Stimulated activated CD4-positive, alpha-beta T cell treated with anti-CD3 and anti-CD28 coated beads, Interleukin-15, amount 100 ng/mL, for 48 hours (primary cell): ENCODE measurements at places on chromosomes 6 and 20.

DNA sequence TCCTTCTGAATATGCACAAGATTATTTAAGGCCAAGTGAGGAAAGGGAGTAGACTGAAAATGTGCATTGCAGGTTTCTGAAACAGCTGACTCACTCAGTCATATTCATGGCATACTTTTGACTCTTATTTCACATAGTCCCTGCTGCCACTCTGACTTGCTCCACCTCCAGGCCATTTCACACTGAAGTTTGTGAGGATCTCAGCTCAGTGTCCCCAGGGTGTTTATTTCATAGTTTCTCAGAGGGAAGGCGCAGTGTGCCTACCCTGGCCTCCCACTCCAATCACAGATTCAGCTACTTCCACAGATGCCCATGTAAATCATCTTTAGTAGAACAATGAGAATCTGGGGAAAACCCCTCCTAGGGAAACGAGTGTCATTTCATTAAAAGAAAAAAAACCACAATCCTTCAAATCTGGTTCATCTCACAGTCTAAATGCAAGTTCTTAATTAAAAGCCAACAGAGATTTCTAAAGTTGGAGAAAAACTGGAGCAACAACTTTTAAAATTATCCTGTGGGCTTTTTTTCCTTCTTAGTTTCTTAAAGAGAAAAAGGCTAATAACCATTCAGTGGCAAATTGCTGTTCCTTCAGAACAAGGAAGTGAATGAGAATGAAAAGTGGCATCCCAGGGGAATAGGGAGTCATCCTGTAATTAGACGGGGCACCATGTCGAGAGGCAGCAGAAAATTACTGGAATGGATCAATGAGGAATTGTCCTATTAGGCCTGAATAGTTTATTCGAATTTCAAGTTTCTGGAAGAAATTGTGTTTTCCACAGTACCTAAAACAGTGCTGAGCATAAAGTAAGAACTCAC, 133.6 kb downstream of the TFAP2B start:
- DNase-seq = no peak

- DNase-seq = no peak
Measured at GRCh38 chr6:16397623-16398022, 159.2 kb downstream of the GMPR start.

GRCh38 chr20:49185071-49185761, 2.9 kb downstream of the STAU1 start:
- no peak for DNase-seq

DNA sequence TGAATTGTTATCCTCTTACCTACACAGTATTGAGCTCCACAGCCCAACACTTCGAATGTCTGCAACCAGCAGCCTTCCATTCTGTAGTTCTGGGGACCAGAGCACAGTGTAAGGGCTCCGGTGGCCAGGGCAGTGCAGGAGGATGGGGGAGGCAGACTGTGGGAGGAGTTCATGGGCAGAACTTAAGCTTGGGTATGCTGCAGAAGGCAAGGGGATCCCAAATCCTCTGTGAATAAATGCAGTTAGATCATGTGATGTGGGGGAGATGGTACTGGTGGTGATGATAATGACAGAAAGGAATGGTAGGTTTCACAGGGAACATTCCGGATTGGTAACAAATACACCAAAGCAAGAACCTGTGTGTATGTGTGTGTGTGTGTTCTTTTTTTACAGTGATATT, 26.5 kb upstream of the CNKSR3 start:
- no peak for DNase-seq

DNA sequence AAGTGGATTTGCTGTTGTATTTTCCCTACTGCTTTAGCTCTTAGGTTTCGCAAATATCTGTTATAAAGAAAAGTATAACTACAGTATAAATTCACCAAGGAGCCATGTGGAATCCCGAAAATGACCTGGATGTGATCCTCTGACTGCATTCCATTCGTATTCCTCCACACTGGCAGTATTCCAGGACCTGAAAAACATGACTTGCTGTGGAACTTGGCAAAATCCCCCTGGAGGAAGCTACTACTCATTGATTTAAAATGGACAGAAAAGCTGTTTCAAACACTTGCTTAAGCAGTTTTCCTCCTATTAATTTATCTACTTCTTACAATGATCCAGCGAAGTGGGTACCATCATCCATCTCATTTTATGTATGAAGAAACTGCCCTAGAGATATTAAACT, 13.3 kb upstream of the ENPP5 start:
- DNase-seq = no peak

- DNase-seq = peak; percentile 21
Measured at GRCh38 chr6:39153766-39154397, 38.9 kb upstream of the SAYSD1 start.

- no peak for DNase-seq
Measured at GRCh38 chr6:45699663-45700062, 316.0 kb downstream of the CLIC5 start.

DNA sequence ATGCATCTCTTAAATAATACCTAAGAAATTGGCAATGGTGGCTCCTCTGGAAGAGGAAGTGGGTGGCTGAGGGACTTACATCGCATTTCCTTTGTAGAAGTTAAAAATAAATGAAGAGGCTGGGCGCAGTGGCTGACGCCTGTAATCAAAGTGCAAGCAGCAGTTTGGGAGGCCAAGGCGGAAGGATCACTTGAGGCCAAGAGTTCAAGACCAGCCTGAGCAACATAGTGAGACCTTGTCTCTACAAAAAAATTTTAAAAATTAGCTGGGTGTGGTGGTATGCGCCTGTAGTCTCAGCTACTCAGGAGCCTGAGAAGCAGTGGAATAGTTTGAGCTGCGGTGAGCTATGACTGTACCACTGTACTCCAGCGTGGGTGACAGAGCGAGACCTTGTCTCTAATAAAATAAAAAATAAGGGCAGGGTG, 12.2 kb upstream of the NCOA3 start:
- DNase-seq = no peak

- no peak for DNase-seq
Measured at GRCh38 chr6:161139766-161140553, 133.9 kb downstream of the AGPAT4 start.

DNA sequence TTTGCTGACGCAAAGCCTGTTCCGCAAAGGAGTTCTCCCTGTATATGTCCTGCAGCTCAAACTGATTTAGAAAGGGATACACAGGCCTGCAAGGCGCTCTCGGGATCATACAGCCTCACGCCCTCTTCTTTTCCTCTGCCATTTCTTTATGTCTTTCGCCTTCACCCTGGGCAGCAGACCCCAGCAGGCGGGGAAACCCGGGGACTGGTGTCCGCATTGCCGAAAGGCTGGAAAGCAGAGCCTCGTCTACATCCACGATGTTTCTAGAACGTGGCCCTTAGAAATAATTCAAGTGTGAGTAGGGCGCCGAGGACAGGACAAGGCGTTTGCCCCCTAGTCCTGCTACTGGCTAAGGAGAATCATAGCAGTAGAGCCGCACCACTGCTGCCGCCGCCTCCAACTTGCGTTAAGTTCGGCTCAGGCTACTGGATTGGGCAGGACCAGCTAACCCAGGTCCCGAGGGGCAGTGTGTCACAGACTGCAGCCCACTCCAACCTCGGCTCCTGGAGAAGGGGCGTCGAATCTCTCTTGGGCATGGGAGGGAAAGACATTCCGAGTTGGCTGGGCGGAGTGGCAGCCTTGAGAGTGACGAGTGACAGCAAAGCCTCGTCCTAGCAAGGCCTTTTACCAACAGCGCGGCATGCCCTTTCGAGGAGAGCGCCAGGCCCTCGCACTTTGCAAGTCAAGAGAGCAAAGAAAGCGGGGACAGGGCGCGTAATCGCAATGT, 2.6 kb upstream of the TBX18 start:
- DNase-seq = no peak

DNA sequence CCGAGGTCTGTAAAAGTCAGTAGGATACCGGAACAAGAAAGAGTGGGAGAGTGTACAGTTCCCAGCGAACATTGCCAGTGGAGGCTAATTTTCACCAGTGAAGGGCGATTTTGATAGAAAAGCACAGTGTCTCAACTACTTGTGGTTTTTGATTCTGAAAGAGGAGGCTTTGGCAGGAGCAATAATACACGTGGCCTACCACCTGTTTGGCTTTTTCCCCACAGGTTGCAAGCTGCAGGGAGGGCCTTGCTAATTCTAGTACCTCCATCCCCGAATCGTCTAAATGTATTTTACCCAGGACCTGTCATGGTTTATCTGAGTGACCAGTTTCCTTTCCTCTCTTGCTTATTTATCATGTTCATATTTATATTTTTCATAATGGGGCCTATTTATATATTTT, 3.3 kb upstream of the EFCAB8 start:
- DNase-seq = no peak

GRCh38 chr6:1792989-1793388, 183.3 kb downstream of the FOXC1 start:
- no peak for DNase-seq

DNA sequence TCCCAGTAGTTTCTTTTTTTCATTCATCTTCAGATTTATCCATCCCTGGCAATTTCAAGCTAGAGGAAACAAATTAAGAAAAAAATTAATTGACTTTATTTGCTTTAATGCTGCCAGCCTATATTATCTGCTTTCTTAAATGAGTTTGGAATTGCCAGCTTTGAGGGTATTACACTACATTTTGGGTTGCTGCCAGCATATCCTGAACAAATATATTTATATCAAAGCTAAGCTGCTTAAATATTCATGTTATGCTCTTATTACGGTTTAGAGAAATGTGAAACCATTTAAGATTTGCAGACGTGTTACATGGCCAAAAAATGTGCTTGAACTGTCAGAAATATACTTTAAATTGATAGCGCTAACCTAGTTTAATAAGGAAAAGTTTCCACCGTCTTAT, 59.7 kb downstream of the GRIK2 start:
- no peak for DNase-seq

DNA sequence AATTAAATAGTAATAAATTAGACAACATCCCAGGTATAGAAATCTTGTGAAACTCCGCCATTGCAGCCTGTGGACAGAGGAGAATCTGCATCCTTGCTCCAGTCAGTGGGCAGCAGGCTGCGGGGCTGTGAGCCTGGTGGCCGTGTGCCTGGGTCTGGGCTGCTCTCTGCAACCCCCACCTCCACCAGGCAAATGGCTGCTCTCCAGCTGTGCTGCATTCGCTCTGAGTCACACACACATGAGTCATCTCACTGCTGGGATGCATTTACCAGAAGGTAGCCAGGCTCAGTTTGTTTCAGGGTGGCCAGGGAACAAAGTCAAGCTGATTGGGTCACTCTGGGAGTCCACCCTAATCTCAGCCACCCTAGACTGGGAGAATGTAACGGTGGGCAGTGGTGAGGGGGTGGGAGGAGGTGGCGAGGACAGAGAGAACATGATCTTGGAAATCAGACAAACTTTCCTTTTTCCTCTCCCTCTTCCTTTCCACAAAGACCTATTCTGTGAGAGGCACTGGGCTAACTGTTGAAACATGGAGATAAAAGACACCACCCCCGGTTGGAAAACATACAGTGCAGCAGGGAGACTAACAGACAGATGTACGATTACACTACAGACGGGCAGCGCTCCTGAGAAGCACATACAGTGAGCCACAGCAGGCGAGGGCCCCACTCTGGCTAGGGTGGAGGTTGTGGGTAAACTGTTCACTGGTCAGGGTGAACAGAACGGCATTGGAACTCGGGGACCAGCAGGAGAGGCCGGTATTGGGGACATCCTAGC, 59.2 kb downstream of the TRAM2 start:
- peak; percentile 27 for DNase-seq

- DNase-seq = no peak
Measured at GRCh38 chr6:154371281-154371680, 14.7 kb upstream of the IPCEF1 start.

DNA sequence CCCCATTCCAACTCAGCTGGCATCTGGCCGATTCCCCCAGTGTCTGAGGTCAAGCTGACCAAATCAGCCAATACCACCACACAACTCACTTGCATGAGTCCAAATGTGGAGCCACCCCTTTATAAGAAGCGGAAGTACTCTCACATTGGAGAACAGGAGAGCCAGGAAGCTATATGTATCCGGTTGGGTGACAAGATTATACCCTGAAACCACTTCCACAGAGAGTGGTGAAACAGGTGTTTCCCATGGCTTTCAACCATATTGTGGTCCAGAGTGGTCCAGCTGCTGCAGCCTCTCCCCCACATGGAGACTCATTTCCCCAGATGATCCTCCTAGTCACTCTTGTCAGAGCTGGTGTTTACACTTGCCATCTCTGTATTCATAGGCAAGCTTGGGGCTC, 24.0 kb upstream of the SERINC1 start:
- DNase-seq = no peak

DNA sequence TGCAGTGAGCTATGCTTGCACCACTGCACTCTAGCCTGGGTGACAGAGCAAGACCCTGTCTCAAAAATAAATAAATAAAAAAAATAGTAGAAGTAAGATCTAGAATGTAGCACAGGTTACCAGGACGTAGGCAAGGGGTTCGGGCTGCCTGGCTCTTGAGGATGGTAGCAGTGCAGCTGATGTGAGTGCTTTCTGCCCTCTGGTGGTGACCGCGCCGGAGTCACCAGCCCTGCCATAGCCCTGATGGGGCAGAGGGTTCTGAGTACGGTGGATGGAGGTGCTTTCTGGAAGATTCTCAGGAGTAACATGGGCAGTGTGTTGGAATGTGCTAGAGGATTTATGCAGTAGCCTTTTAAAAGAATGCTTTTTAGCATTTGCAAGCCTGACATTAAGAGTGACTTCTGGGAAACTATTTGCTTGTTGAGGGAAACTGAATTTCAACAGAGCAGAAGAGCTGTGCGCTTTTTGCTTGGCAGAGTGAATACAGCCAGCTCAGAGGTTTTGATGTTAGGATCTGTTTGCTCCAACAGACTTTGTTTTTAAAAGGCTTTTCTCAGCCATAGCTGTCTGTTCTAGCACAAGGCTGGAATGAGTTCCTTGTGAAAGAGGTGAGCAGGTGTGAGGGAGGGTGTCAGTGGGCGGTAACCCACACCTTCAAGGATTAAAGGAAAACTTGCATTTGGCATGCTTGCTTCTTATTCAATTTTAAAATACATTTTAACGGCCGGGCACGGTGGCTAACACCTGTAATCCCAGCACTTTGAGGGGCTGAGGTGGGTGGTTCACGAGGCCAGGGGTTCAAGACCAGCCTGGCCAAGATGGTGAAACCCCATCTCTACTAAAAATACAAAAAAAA, 65.9 kb downstream of the PTPN1 start:
- peak; percentile 46 for DNase-seq

- DNase-seq = no peak
Measured at GRCh38 chr6:135651964-135652755, 154.6 kb upstream of the AHI1 start.

- DNase-seq = no peak
Measured at GRCh38 chr20:16393297-16393696, 180.0 kb downstream of the KIF16B start.

- DNase-seq = no peak
Measured at GRCh38 chr6:147390909-147391536, 117.5 kb upstream of the SAMD5 start.

- no peak for DNase-seq
Measured at GRCh38 chr20:44219791-44220190, 9.2 kb upstream of the OSER1 start.

- no peak for DNase-seq
Measured at GRCh38 chr6:50990750-50991446, 172.2 kb downstream of the TFAP2B start.
